ENCODE measurements at places on chromosomes 4 and X. TPM values are rescaled to one million over a fixed set of nuclear protein-coding genes. Genes with fewer than 3 reads are reported as not detected.

The MCF2 gene
- polyA plus RNA-seq, result not detected

The PRR32 gene
- polyA plus RNA-seq, result not detected

The FREM3 gene
- polyA plus RNA-seq, result not detected

- DNase-seq, result no peak
These were observed 61.6 kb downstream of the STX18 start for GRCh38 chr4:4480205-4480604.

- DNase-seq, result no peak
These were observed 2.9 kb downstream of the MSL3 start for GRCh38 chrX:11760958-11761357.

DNA sequence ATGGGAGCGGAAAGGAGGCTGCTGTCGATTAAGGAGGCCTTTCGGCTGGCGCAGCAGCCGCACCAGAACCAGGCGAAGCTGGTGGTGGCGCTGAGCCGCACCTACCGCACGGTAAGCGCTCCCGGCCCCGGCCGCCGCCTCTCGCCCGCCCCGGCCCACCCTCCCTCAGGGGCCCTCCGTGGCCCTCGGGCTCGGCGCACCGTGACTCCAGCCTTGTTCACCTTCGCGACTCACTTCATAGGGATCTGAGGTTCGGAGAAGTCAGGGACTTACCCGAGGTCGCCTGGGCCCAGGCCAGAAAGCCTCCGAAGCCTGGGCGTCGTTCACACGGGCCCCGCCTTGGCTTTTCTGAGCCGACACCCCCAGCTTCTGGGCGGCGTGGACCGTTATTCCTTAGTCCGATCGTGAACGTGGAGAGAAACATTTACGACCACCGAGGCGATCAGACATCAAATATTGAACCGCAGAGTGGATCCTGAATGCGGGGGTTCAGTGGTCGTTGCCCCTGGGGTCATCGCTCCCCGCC lies 362 bp downstream of the NCAPG start:
- DNase-seq, result no peak

GRCh38 chr4:151824656-151825055 lies 63.8 kb upstream of the GATB start:
- no peak for DNase-seq

DNA sequence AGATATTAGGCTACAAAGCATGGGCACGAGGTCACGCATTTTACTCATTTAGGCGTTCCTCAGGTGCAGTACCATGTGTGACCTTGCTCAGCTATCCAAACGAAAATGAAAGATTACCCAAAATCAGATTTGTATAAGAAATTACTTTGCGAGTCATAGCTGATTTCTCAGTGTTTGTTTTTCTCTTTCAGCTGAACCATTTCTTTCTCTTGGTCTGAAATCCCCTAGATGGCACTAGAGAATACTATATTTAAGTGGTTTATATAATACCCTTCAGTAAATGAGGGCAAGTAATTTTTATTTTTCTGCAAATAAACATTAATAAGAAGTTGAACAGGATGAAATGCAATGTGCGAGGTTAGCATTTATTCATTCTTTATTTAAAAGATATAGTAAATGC lies 496.6 kb downstream of the STIM2 start:
- no peak for DNase-seq

- no peak for DNase-seq
These were observed 39.6 kb downstream of the DDX60L start for GRCh38 chr4:168440442-168441264.

- no peak for DNase-seq
These were observed 165.6 kb upstream of the GLRA2 start for GRCh38 chrX:14363728-14364127.

The CPE gene
- 2.6 TPM for polyA plus RNA-seq

DNA sequence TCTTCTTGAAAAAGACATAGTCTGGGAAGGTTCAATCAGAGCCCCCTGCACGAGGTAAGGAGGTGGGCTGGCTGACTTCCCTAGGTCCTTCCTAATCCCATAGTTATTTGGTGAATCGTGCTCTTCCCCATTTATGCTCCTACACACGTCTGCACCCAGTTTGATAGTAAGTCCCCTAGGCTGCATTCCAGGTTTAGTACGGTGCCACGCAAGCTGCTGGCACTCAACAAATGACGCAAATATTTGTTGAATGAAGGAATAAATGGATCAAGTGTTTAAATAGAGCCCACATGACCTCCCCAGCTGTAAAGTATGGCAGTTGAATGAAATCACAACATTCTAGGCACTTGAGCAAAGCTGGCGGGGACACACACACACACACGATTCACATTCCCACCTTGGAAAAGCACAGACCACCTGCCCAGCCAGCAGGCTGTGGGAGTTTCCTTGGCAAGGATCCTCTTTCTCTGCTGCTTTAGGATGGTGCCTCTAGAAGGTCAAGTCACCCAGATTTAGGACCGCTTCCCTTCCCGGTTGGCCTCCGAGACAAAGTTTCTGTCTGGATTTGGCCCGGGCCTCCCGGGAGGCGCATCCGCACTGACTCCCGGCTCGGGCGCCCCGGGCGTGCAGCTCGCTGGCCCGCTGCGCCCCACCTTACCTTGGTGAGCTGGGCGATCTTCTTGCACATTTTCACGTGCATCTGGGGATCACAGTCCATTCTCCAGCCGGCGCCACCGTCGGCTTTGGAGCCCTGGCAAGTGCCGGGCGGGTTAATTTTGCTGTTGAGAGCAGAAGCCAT lies 721 bp downstream of the FAM184B start:
- DNase-seq, result no peak

GRCh38 chr4:162229670-162230069 lies 65.9 kb upstream of the FSTL5 start:
- DNase-seq, result no peak

DNA sequence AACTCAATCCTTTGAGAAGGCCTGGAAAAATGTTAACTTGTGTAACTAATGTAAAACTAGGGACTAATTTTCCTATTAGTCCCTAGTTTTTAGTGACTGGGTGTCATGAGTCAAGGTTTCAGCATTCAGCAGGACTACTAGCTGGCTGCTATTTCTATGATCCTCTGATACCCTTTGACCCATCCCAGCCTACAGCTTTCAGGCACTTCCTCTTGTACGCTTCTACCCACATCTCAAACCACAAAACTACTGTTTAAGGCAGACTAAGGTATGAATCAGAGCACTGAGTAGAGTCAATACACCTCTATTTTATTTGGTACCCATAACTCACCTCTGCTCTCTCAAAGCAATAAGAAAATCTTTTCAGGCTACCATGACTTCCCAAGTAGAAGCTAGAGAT lies 809.6 kb downstream of the PDHA2 start:
- DNase-seq, result no peak

DNA sequence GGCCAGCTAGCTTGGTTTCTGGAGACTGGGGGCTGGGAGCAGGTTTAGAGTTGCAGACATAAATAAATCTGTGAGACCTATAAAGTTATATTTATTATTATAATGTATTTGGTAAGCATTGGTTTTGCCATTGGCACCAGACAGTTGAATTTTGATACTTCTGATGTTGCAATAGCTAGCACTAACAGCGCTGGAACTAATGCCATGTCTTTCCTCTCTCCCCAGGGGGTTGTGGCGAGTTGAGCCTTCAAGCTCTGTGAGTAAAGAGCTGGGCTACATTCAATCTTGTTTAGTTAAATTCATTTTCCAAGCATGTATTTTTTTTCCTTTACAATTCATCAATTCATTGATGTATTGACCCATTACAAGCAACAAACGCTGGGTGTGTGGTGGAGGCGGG lies 358.7 kb upstream of the NR3C2 start:
- no peak for DNase-seq

The S100P gene
- polyA plus RNA-seq, result 4.1 TPM

DNA sequence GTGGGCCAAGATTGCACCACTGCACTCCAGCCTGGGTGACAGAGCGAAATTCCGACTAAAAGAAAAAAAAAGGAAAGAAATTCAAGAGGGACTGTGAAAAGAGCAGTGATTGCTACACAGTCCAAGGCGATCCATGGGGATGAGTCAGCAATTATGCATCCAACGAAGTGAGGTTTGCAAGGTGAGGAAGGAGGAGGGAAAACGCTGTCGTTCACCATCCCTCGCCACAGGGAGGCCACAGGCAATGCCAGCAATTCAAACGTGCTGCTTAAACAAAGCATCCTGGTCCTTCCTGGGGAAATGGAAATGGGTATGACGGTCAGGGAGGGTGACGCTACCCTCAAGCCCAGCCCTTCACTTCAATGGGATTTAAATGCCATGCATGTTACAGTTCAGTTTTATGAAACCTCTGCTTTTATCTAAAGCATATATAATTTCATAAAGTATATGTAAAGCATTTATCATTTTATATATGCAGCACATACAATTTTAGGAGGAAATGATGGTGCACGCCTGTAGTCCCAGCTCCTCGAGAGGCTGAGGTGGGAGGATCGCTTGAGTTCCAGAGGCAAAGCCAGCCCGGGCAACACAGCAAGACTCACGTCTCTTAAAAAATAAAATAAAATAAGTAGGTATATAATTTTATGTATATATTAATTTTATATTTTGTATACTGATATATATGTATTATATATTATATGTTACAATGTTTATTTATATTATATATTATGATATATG lies 108.7 kb downstream of the DHRSX start:
- DNase-seq, result no peak

GRCh38 chr4:138095378-138095777 lies 146.8 kb downstream of the SLC7A11 start:
- no peak for DNase-seq

GRCh38 chr4:112747036-112747435 lies 110.1 kb downstream of the LARP7 start:
- no peak for DNase-seq

DNA sequence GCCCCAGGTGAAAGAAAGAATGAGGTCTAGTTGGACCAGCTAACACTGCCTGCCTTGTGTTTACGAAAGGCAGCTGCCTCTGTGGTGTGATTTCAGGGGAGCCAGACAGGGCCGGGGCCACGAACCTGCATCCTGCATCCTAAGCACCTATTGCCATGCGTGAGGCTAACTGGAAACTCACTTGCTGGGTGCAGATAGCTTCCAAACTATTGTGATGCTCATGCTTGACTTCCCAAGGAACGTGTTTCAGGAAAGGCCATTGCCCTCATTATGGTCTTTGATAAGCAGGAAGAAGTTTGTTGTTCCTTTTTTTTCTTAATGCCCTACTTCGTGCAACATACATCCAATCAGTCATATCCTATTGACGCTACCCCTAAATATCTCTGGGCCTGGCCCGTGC lies 2.3 kb upstream of the IRF2 start:
- DNase-seq, result peak; percentile 77

DNA sequence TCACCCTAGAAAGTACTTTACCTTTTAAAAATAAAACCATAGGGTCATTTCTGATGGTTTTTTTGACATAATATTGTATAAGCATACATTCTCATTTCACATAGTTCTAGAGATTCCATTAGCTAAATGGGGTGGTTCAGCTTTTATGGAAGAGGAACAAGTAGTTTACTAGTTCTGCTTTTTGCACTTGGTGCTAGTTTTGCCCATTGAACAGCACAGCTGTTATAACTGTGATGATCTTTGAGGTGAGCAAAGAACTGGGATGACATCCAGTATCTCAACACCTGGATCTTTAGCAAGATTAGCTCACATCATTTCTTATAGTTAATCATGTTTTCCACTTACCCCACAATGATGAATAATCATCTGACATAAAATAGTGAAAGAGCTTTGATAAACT lies 40.9 kb downstream of the MOB1B start:
- no peak for DNase-seq

Data from CD4-positive, CD25-positive, alpha-beta regulatory T cell (primary cell).